ENCODE measurements at places on chromosomes 5 and 9.

- no peak for DNase-seq
These were observed 61.8 kb downstream of the GDA start for GRCh38 chr9:72211047-72211446.

DNA sequence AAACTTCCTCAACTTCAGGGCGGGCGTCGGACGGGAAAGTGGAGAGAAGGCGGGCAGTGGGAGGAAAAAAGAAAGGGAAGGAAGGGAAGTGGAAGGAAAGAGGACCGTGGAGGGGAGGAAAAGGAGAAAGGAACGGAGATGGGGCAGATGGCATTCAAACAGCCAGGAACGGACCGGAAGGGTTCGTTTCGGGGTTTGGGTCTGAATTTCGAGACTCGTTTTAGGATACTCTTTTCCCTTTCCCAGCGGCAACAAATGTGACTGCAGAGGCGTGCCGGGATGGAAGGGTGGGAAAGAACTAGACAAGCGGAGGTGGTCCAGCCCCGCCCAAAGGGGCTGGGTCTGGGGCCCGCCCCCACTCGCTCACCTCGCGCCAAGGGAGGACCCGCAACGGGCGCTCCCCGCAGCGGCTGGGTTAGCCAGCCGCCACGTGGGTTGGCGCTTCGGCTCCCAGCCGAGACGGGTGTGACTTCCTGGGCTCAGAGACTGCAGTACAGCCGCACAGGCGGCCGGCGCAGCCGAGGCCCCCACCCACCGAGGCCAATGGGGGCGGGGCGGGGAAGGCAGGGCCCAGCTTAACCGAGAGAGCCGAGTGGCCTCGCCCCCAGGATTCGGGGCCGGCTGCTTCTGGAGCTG, 2.7 kb downstream of the VCAN start:
- no peak for DNase-seq

GRCh38 chr9:116387934-116388698, 234.5 kb downstream of the PAPPA start:
- DNase-seq = no peak

GRCh38 chr5:72840041-72840440, 23.6 kb downstream of the TNPO1 start:
- no peak for DNase-seq

DNA sequence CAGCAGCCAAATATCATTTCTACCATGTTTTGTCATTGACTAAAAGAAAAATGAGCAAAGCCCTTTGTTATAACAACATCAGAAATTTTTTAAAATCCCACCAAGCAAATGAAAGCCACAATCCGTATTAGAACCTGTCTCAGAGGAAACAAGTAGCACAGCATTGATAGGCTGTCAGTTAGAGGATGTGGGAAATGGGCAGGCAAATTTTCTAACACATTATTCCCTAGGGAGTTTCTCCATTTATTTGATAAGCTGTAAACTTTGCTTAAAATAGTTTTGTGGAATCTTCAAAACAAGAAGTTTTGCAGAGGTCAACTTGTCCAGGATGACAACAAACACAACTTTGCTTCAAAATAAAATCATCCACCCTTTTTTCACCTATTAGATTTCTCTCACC, 53.6 kb upstream of the APC start:
- DNase-seq = no peak

GRCh38 chr5:56314529-56314928, 81.4 kb upstream of the ANKRD55 start:
- no peak for DNase-seq

DNA sequence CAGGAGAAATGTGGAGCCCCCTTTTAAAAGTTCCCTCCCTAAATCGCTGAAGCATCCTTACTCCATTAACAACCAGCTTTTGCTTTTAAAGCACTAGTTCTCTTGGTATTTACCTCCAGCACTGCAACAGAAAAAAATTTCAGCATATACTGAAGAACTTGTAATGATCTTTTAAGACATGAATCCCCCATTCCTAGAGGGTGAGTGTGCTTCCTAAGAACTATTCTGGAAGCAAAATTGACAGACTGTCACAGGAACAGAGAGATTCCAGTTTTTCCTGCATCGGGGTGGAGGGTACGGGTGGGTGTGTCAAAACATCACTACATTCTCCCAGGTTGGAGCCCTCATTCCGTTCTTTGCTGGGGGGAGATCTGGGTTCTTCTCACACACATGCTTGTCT, 151.9 kb downstream of the EBF1 start:
- no peak for DNase-seq

DNA sequence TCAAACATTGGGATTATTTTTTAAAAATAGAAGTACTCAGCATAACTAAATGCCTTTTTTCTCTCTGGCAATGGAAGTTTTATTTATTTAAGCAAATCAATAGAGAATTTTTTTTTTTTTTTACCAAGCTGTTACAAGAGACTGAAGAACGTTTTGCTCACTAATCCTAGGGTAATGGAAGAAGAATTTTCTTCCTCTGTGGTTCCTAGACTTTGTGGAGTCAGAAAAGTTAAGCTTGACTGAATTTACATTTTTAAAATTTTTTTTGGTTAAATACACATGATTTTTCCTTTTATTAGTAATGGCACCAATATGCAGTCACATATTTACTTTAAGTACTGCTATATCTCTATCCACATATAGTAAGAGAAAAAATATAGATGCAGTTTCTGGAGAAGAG, 189.8 kb downstream of the PCSK1 start:
- DNase-seq = no peak

GRCh38 chr9:100652850-100653249, 75.0 kb downstream of the CAVIN4 start:
- DNase-seq = no peak

- DNase-seq = no peak
These were observed 815.5 kb downstream of the TLE1 start for GRCh38 chr9:80873861-80874260.

DNA sequence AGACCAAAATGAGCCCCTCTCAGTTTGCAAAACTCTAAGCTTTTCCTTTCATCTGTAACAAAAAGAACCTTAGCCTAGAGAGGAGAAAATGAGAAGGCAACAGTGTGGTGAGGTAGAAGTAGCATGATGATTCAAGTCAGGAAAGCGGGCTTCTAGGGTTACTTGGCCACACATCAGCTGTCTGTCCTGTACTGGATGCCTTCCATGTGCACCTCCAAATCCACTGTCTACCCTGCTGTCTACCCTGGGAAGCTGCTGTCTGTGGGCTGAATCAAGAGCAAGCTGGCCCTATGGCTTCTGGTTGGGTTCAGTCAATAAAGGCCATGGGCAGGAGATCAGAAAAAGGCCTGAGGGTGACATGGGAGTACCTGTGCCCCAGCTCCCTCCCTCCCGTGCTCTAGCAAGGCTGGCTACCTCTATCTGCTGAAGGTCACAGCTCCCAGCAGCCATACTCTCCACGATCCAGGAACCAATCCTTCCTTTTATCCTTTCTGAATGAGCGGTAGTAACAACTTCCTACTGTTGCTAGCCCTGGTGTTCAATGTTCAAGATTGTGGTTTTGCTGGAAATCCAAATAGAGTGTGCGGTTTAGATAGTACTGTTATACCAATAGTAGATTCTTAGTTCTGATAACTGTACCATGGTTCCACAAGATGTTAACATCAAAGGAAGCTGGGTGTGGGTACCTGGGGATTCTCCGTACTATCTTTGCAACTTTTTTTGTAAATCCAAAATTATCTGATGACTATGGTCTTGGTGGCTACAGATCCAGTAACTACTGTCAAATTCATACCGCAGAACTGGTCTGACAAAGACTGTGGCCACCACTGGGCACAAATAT, 191.0 kb downstream of the ESM1 start:
- DNase-seq = no peak

DNA sequence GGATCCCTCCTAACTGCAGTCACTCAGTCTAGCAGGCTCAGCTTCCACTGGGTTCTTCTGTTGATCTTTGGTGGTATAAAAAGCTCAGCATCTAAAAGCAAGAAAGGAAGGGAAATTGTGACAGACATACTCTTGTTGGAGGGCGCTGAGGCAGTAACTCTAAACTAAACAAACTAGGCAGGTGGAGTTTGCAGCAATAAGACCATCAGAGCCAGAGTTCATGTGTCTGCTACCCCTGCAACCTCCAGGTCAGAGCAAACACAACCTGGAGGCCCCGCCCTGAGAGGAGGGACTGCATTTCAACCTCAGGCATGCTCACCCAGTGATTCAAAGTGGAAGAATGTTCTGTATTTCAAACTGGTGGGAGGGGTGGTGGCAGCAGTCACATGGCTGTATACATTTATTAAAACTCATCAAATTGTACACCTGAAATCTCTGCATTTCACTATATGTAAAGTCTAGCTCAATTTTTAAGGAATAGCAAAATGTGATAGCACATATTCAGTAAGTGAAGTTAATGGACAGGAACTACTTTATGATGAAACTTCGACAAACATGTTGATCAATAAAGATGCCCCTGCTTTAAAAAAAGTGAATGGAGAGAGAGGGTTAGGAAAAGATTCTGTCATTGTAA, 7.1 kb downstream of the ACTL7A start:
- DNase-seq = no peak

DNA sequence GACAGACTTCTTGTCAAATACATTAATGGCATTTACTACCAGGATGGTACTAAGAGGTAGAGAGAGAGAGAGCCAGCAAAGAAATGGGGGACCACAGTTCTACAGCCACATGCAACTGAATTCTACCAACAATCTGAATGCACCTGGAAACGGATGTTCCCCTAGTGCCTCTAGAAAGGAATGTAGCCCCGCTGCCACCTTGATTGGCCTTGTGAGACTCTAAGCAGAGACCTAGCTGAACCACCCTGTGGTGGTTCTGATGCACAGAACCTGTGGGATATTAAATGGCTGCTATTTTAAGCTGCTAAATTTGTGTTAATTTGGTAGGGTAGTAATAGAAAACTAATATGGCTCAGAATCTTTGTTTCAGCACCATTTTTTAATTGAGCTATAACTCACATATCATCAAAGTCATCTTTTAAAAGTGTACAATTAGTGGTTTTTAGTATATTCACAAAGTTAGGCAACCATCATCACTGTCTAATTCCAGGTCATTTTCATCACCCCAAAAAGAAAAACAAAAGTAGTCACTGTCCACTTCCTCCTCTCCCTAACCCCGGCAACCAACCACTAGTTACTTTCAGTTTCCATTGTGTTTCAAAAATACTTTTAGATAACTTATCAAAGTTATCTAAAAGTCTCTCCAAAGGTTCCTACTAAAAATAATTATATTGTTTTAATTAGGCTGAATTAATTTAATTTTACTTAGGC, 51.7 kb downstream of the CPLANE1 start:
- DNase-seq = no peak

DNA sequence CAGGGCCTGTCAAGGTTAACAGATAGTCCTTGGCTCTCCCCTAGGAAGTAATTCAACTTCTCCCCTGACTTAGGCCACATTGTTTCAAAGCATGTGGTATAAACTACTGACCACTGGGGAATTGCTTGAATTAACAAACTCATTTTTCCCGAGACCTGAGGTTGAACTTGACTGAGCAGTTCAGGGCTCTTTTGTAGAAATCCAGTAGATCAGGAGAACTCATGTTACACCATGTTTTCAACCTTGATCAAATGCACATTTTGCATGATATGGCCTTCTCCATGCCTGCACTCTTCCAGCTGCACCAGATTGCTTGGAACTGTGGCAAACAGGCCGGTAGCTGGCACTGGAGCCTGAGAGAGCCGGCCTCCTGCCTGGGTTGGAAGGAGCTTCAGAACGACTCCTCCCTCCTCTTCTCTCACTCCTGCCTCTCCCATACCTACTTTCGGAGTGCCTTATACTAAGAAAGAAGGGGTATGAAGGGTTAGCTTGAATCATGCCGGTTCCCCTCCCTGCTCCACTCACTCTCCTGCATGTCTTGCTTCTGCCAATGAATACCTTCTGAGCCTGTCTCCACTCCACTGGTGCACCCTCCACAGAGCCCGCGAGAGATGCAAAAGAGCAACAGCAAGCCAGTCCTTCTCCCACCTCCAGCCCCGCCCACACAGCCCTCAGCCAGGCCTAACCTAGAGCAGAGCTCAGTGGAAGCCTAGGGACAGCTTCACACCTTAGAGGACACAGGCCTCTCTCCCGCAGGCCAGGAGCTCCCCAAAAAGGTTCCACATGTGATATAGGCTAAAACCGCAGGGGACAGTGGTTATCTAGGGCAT, 159.4 kb downstream of the MACROH2A1 start:
- DNase-seq = no peak

Measured in central memory CD8-positive, alpha-beta T cell (primary cell).